ENCODE measurements at places on chromosomes 16 and 17.

- DNase-seq = no peak
Observed at GRCh38 chr17:57594767-57595166, 150.3 kb downstream of the CCDC182 start.

GRCh38 chr16:30986129-30986991 lies 1.4 kb downstream of the HSD3B7 start:
- no peak for DNase-seq

GRCh38 chr17:58317421-58318064 lies 11.1 kb downstream of the TSPOAP1 start:
- peak; percentile 66 for DNase-seq

DNA sequence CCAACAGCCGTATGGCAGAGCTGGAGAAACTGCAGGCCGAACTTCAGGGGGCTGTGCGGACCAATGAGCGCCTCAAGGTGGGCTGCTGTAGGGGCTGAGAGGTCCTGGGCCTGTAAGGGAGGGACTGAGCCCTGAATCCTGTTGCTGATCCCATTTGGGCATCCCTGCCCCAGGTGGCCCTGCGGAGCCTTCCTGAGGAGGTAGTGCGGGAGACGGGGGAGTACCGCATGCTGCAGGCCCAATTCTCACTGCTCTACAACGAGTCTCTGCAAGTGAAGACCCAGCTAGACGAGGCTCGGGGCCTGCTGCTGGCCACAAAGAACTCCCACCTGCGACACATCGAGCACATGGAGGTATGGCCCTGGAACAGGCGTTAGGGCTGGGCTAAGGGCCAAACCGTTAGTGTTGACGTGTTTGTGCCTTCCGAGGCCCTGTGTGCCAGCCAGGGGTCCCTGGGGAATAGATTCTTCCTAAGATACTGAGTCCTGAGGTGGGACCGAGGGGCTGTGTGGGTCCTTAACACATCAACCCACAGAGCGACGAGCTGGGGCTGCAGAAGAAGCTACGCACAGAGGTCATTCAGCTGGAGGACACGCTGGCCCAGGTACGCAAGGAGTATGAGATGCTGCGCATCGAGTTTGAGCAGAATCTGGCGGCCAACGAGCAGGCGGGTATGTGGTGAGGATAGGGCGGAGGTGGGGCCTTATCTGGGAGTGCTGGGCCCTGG lies 4.2 kb downstream of the RNF40 start:
- DNase-seq = no peak

DNA sequence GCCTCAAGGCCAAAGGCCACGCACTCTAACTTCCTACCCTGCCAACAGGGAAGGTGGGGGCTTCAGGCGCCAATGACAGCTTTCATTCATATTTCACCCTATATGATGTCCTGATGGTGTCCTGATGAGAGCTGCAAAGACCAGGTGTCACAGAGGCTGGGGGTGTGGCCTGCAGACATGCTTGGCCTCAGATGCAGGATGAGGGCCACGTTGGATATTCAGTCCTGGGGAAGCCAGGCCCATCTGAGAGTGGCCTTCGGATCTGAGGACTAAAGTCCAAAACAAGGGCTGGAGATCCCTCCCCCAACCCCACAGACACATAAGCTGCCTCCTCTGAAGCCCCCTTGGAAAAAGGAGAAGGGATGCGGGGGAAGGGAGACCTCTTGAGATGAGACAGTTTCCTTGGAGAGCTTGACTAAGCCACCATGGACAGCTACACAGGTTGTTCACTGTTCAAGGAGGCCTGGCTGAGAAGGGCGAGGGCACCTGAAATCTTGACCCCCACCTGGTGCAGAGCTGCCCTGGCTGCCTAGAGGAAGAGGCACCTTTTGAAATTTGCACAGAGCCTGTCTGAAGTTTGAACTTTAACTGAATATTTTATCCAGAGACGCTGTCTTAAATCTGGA lies 24.3 kb upstream of the GSG1L start:
- DNase-seq = no peak

DNA sequence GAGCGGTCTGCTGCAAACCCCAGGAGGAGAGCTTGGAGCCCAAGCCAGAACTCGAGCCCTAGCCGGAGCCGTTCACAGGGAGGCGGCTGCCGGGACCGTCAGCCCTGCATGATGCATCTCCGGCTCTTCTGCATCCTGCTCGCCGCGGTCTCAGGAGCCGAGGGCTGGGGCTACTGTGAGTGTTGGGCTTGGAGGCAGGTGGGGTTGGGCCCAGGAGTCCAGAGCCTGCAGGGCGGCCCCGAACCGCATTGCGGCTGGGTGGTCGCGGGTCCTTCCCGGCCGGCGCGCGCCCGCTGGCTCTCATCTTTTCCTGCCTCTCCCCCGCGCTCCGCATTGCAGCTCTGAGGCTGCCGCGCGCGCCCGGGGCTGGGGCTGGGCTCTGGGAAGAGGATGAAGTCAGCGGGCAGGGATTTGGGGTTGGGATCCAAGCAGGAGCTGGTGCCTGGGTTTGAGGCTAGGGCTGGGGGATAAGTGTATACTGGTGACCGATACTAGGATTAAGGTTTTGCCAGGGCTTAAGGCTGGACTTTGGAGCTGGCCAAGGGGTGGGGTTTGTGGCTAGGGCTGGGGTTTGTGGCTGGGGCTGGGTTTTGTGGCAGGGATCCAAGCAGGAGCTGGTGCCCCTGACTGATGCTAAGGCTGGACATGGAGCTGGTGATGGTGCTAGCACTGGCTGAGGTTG lies 532 bp downstream of the CNTNAP1 start:
- no peak for DNase-seq

DNA sequence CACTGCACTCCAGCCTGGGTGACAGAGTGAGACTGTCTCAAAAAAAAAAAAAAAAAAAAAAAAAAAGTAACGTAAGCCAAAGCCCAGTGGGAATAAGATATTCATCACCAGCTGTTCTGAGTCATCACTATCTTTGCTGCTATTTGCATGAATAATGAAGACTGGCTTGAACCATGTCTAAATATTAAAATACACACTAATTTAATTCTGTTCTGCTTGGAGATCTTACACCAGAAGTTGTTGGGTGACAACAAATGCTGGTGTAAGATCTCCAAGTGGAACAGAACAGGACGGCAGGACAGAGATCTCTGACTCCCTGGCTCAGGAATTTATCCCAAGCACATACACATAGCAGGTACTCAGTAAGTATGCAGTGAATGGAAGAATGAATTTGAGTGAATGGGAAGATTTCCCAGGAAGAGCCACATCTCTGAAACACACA lies 19.6 kb downstream of the DNAH17 start:
- peak; percentile 60 for DNase-seq

DNA sequence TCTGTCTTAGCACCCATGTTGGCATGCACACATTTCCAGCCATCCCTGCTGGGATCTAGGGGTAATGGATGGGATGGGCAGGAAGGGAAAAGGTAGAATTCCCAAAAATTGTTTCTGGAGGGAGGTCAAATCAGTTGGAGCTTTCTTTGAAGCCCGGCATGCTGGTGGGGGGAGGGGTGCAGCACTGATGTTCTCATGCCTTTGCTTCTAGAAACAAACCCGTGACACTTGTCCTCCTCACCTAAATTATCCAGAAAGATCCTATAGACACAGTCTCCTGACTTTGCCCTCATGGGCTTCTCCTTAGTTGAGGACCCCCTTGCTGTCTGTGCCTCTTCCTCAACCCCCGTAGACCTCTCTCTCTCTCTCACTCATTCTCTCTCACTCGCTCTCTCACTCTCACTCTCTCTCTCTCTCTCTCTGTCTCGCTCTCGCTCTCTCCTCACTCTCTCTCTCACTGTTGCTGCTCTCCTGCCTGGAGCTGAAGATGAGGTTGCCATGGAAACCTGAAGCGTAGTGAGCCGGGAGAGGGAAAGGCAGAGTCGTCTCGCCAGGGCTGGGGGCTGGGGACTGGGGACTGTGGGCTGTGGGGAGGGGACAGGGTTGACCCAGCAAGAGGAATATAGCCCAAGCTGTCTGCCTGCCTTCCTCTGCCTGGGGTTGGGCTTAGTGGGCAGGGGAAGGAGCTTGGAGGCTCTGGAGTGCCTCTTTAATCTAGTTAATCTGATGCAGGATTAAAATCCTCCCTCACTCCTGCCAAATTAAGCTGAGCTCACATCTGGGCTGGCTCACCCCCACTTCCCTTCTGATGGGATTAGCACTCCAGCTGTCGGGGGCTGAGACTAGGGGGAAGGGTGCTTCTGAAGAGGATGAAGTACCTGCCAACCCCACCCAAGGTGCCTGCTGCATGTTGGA lies 16.1 kb downstream of the LASP1 start:
- DNase-seq = no peak

DNA sequence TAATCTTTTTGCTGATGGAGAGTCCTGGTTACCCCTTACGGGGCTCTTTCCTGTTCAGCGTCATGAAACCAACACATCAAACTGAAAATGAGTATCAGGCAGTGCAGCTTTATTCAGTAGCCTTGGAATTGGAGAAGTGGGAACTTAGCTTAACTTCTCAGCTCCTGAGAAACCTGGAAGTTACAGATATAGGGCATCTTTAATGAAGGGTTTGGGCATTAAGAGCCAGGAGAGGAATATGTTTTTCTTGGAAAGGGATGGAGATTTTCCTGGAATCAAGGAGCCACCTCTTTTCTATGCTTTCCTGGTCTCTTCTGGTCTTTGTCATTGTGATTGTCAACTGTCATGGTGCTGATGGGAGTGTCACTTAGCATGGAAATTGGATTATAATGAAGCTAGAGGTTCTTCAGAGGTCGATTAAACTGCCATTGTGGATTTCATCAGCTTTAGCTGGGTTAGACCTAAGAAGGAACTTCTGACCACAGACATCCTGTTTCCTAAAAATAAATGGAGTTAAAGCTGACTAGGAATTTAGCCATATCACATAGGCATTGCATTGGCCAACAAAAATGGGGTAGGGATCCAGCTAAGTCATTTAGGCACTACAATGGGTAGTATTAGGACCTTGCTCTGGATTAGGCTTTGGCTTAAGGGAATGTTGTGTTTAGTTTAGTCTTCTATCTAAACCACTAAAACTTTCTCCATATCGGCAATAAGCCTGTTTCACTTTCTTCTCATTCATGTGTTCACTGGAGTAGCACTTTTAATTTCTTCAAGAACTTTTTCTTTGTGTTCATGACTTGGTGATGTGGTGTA lies 186.4 kb downstream of the BCAS3 start:
- DNase-seq = peak; percentile 12

- DNase-seq = no peak
Observed at GRCh38 chr17:29753845-29754439, 131.2 kb upstream of the CORO6 start.

- DNase-seq = peak; percentile 19
Observed at GRCh38 chr17:57004944-57005579, 27.1 kb downstream of the SCPEP1 start.
